Stimulated activated CD4-positive, alpha-beta T cell treated with anti-CD3 and anti-CD28 coated beads, Interleukin-1b, Interleukin-23, amount 100 ng/mL, for 1 hour (primary cell): ENCODE measurements at places on chromosomes 7 and 10.

GRCh38 chr10:33193701-33194521 lies 140.6 kb downstream of the NRP1 start:
- DNase-seq, result no peak

DNA sequence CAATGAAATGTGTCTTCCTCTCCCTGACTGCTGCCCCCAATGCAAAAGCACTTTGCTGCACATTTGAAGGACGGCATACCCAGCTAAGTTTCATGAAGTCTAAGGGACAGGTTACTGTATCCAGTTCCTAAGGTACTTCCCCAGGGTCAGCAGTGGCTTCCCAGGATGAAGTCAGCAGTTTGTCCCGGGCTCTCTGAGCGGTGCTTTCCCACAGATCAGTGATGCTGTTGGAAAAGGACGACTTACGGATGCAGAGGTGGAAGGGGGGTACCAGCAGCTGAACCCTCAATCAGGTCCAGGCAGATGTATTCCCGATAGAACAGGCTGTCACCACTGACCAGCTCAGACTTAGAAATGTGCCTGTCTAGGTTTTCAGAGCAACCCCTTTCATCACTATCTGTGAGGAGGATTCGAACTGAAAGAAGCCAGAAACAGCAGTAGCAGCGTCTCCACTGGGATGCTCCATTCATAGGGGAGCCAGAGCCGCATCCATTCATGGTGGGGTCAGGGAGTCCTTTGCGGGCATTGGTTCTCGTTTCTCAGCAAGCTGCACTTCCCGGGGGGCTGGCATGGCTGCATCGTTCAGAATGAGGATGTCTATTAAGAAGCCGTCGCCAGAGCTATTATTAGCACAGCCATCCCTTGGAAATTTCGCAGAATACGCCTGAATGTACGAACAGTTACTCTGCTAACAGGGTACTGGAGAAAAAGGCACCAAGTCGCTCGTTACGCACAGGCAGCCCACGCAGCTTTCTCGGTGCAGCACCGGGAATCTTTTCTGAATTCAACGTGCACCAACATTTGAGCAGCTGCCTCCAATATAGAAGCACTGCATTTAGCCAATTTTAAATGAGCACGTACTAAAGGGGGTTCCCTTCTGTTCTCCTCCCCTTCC lies 303.7 kb downstream of the PRPF18 start:
- no peak for DNase-seq

- DNase-seq, result no peak
Measured at GRCh38 chr7:43834463-43835251, 34.7 kb downstream of the MRPS24 start.

DNA sequence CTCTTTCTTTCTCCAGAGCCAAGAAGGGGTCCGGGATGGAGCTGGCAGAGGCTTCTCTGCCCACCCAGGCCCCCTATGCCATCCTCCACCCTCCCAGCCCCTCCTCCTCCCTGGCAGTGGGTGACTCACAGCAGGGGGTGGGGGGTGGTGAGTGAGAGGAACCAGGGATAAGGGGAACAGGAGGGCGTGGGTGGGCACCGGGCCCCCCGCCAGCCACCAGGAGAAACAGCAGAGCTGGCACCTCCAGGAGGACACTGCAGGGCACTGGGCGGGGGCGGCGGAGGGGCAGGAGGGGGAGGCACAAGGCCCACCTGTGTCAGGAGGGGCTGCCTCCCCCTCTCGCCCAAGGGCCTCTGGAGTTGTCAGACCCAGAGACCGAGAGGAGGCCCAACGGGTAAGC lies 56.0 kb downstream of the CAMK2B start:
- no peak for DNase-seq

- no peak for DNase-seq
Measured at GRCh38 chr7:143434660-143435059, 8.6 kb upstream of the TAS2R60 start.

DNA sequence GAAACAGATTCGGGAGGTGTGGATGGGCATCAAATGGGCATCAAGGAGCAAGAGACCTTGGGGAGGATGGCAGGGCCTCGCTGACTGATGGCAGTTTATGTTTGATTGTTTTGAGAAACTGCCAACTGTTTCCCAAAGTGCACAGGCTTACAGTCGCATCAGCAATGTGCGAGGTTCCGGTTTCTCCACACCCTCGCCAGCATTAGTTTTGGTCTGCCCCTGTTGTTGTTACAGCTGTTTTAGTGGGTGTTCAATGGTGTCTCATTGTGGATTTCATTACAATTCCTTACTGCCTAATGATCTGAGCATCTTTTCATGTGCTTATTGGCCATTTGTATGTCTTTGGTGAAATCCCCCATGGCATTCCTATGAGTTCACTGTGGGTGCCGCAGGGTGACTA lies 24.4 kb downstream of the AKR1E2 start:
- no peak for DNase-seq

- no peak for DNase-seq
Measured at GRCh38 chr7:6172910-6173295, 99.5 kb downstream of the CYTH3 start.

DNA sequence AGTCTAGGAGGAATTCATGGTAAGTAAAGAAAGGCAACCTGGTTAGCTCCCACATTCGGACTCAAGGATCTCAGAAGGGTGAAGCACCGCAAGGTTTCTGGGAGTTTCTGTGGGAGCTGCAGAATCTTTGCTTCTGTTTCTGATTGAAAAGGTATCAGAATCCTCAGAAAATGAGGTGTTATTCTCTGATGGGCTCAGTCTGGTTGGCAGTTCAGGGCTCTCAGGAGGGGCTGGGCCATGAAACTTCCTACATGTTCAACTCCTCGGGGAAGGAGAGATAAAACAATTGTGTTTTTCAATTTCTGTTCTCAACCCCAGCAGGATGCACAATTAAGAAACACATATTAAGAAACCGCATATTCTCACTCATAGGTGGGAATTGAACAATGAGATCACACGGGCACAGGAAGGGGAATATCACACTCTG lies 9.1 kb downstream of the OR2A7 start:
- DNase-seq, result no peak
